ENCODE measurements at places on chromosomes 1 and 21.
A peak's percentile ranks its signal among the peaks of the same experiment; 100 is the strongest.

DNA sequence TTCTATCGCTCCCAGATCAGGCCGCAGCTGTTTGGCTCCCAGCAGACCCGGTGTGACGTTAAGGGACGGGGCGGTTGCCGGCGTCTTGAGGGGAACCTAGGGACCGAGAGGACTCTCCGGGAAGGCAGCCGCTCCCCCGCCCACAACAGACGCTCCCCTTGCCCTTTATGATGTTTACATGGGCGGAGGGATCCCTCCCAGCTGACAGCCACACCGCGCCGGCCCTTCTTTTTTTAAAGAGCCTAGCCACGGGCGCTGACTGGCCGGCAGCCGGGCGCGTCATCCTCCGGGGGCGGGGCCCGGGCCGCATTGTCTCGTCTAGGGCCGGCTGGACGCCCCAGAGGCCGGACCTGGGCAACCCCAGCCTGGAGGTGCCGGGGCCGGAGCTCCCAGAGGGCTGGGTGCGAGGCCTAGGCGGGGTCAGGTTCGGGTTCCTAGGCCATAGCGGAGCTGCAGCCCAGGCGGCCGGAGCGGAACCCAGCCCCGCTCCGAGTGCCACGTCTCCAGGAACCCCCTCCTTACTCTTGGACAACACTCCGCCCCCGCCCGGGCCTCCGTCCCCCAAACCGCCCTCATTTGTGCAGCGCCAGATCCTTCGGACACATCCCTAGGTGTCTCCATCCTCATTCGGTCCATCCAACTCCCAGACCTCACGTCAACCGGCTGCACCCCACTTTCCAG lies at the start of gene PCAT6:
Gene PCAT6 (plus strand): TSS at position 340 of the 681 bp plus-strand sequence.
- peak; percentile 95 for DNase-seq

- no peak for DNase-seq
These were observed 53.4 kb downstream of the DMAP1 start for GRCh38 chr1:44266400-44267344.

- DNase-seq: no peak
These were observed 464.5 kb downstream of the MATN1 start for GRCh38 chr1:30258876-30259275.

GRCh38 chr1:60936163-60936562 lies 146.2 kb upstream of the NFIA start:
- no peak for DNase-seq

GRCh38 chr1:91080650-91081049 lies 58.8 kb upstream of the ZNF644 start:
- DNase-seq: no peak

- no peak for DNase-seq
These were observed 53.1 kb downstream of the FOXO6 start for GRCh38 chr1:41414296-41414695.

GRCh38 chr21:17461582-17461981 lies 51.3 kb upstream of the CXADR start:
- no peak for DNase-seq

DNA sequence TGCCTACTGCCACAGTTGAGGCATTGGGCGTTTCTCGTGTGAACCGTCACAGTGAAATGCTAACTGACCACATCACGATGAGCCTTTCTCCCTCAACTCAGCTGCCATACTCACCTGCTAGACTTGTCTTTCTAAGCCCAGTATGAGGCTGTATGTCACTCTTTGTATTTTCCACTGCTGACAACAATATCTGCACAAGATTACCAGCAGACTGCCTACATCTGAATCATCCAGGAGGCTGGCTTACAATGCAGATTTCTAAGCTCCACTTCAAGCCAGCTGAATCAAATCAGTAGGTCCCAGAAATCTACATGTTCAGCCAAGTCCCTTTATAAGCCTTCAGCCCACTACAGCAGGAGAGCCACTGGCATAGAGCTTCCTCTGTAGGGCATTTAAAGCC lies 355.0 kb upstream of the DUSP10 start:
- DNase-seq: no peak
